ENCODE measurements at places on chromosomes 7 and 10. TPM values are rescaled to one million over a fixed set of nuclear protein-coding genes. Genes with fewer than 3 reads are reported as not detected.

GRCh38 chr10:110461530-110461929 lies 36.2 kb upstream of the DUSP5 start:
- DNase-seq, result no peak

The TAS2R5 gene
- total RNA-seq, result 2.8 TPM

GRCh38 chr10:113683300-113683699 lies 3.6 kb downstream of the CASP7 start:
- DNase-seq, result no peak

- no peak for DNase-seq
These were observed 89.1 kb upstream of the ADO start for GRCh38 chr10:62715383-62715782.

DNA sequence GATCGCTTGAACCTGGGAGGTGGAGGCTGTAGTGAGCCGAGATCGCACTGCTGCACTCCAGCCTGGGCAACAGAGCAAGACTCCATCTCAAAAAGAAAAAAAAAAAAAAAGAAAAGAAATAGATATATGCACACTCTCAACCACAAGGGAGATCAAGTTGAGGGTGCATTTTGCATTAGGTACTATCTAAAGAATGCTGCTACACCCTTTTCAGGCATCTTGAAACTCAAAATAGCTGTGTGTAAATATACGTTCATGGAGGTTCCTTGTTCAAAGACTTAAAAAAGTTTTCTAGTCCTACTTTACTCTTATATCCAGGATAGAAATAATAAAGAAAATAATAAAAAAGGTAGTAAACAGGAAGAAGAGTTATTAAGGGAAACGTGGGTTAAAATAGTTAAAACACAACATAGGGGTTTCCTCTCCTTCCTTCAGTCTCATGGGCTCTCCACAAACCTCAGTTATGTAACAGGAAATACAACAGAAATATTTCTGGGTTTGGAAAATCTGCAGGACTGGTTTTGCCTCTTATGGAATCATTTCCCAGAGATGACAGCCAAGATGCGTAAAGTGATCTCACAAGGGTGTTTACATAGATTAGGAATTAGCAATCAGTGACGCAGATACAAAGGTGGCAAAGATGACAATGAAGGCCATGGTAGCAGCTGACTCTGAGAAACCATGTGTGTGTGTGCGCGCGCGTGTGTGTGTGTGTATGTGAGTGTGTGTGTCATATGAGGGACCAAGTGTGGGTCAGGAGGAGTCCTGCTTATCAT lies 15.1 kb downstream of the STEAP4 start:
- no peak for DNase-seq

- no peak for DNase-seq
These were observed 145.0 kb downstream of the ELFN1 start for GRCh38 chr7:1815051-1815481.

DNA sequence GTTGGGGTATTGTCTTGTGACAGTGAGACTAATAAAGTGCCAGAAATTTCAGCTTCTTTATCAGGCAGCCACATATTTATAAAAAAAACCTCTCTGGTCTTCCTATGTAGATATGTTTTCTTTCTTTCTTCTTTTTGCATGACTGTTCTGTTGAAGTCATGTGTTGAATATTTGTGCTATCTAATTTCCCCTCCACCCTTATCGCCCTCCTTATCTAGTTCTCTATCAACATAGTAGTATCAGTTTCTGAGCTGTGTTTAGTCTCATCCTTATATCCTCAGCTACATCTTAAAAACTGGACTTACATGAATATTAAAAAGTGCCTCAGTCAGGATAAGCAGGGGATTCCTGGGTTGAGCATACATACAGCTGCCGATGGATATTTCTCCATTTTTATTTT lies 53.9 kb downstream of the SEMA3D start:
- no peak for DNase-seq

The RBP3 gene
- not detected for total RNA-seq

The CCDC172 gene
- not detected for total RNA-seq

DNA sequence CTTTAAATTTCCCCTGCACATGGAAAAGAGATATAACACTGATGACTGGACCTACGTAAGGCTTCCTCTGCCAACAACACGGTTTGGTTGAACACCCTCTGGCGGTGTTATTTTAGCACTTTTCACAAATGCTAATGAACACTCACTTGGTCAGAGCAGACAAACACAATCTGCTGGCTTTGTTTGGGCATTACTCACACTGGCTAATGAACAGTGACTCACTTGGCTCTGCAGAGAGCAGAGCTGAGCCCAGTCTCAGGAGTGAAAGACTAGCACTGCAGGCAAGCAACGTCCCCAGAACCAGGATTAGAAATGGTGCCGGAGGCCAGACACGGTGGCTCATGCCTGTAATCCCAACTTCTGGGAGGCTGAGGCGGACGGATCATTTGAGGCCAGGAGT lies 430.8 kb downstream of the PLXNA4 start:
- DNase-seq, result no peak

GRCh38 chr10:58217612-58218011 lies 50.1 kb downstream of the IPMK start:
- DNase-seq, result no peak

The HOXA13 gene
- not detected for total RNA-seq

- no peak for DNase-seq
These were observed 223.8 kb upstream of the KAT6B start for GRCh38 chr10:74602576-74602975.

- no peak for DNase-seq
These were observed 148.1 kb upstream of the GDF10 start for GRCh38 chr10:47151920-47152319.

GRCh38 chr10:61835069-61835945 lies 66.2 kb upstream of the ARID5B start:
- no peak for DNase-seq

The CNTNAP2 gene
- total RNA-seq, result 0.32 TPM

The TFEC gene
- total RNA-seq, result 0.51 TPM

GRCh38 chr7:45147858-45148652 lies 9.5 kb upstream of the RAMP3 start:
- no peak for DNase-seq

- DNase-seq, result no peak
These were observed 41.4 kb upstream of the AP5Z1 start for GRCh38 chr7:4733936-4734528.

- no peak for DNase-seq
These were observed 240.8 kb downstream of the FGFR2 start for GRCh38 chr10:121357401-121357800.

The SFTPA1 gene
- 9.6 TPM for total RNA-seq

GRCh38 chr10:100522107-100522801 lies 2.6 kb upstream of the SEC31B start:
- no peak for DNase-seq

The CREB5 gene
- 0.09 TPM for total RNA-seq
